ENCODE measurements at places on chromosomes 7 and 10.
A peak's percentile ranks its signal among the peaks of the same experiment; 100 is the strongest.

DNA sequence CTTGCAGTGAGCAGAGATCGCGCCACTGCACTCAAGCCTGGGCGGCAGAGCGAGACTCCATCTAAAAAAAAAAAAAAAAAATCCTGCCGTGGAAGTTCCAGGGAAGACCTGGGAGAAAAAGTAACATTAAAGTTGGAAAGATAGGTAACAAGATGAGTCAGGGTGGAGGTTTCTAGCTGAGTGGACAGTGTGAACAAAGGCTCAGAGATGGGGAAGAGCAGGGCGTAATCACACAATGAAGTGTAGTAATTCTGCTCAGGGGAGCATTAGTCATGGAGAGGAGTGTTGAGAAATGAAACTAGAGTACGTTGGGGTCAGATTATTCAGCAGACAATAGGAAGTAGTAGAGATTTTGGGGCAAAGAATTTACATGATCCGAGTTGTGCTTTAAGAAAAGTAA, 21.6 kb upstream of the WASL start:
- H3K36me3 ChIP-seq = no peaks in the 10 kb centered on the region
- no peak for DNase-seq
- H3K27me3 ChIP-seq = no peaks in the 10 kb centered on the region
- H3K4me1 ChIP-seq = no peaks in the 10 kb centered on the region
- no peak overlapping the region for H3K4me3 ChIP-seq

GRCh38 chr7:103446049-103446520, at the start of gene SLC26A5:
SLC26A5 (minus strand) TSS chr7:103446207; CDS start chr7:103421514, 24,693 bp downstream.
- H3K27ac ChIP-seq = no peak within 1 kb of the TSS
- H3K27me3 ChIP-seq = peaks cover 50% of the 10 kb centered on the region
- no peaks in the 10 kb centered on the region for H3K4me1 ChIP-seq
- no peaks in the 10 kb centered on the region for H3K36me3 ChIP-seq

GRCh38 chr10:46232666-46233065, 54.1 kb upstream of the ANTXRL start:
- no peaks in the 10 kb centered on the region for H3K36me3 ChIP-seq
- DNase-seq = no peak
- H3K27me3 ChIP-seq = no peaks in the 10 kb centered on the region
- H3K4me1 ChIP-seq = no peaks in the 10 kb centered on the region
- H3K4me3 ChIP-seq = no peak overlapping the region

DNA sequence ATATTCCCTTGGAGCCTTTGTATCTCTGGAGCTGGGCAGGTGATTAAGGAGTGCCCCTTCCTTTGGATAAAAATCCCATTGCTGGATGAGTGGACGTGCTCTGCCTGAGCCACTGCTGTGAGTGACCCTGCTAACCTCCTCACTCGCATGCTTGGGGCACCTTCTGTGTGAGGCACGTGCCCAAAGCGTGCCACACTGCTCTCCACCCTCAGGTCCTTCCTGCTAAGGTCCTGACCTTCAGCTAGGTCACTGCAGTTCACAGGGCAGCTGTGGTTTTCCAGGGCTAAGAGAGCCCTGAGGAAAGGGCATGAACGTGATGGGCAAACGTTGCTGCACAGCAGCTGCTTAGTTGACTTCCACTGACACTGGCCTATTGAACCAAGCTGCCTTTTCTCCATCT, 204.4 kb upstream of the COBL start:
- no peak overlapping the region for H3K27ac ChIP-seq
- no peak for DNase-seq
- H3K4me3 ChIP-seq = no peak overlapping the region
- H3K4me1 ChIP-seq = no peaks in the 10 kb centered on the region

DNA sequence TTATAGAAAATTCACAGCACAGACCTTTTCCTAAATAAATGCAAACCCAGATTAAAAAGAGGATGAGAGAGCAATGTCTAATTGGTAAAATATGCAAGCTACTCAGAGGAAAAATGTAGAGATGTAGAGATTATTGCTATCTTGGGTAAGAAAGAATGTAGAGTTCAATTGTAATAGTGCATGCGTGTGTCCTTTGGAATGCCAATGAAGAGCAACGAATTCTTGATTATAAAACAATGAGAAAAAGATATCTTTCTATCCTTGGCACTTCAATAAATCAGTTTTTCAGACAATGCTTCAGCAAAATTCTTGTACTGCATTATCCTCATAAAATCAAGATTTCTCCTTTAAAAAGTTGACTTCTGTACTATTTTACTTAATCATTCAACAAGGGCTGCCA, 50.9 kb downstream of the SEMA3D start:
- H3K4me3 ChIP-seq = no peak overlapping the region
- peaks cover 3% of the 10 kb centered on the region for H3K36me3 ChIP-seq
- no peaks in the 10 kb centered on the region for H3K27me3 ChIP-seq
- no peak for DNase-seq
- H3K27ac ChIP-seq = peak overlapping the region; percentile 87

- no peaks in the 10 kb centered on the region for H3K36me3 ChIP-seq
- peak; percentile 56 for DNase-seq
- no peaks in the 10 kb centered on the region for H3K27me3 ChIP-seq
- H3K4me3 ChIP-seq = no peak overlapping the region
These were observed 46.5 kb upstream of the HGF start for GRCh38 chr7:81816312-81816711.

GRCh38 chr7:26910221-26910620, 45.8 kb upstream of the SKAP2 start:
- no peak overlapping the region for H3K27ac ChIP-seq
- no peaks in the 10 kb centered on the region for H3K36me3 ChIP-seq
- no peak overlapping the region for H3K4me3 ChIP-seq
- no peak for DNase-seq

GRCh38 chr7:49497471-49497870, 276.0 kb upstream of the VWC2 start:
- H3K27ac ChIP-seq = no peak overlapping the region
- H3K27me3 ChIP-seq = peaks cover 8% of the 10 kb centered on the region
- no peaks in the 10 kb centered on the region for H3K36me3 ChIP-seq
- no peak overlapping the region for H3K4me3 ChIP-seq

DNA sequence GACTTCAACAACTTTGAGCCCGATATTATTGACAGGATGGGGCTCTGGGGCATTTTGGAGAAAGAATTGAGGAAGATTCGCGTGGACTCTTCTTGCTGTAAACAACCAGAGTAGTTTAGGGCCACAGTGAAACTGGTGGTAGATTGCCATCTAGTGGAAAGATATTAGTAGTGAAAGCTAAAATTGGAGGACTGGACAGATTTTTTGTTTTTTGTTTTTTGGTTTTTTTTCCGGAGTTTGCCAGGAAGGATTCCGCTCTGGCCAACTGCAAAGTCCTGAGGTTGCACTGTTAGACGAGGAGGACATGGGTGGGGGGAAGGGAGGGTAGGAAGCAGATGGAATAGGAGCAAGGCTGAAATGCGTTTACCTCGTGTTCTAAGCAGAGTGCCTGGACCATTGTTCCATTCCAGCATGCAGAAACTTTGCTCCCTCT, 11.7 kb downstream of the NOBOX start:
- H3K36me3 ChIP-seq = no peaks in the 10 kb centered on the region
- DNase-seq = peak; percentile 66
- no peak overlapping the region for H3K27ac ChIP-seq
- no peaks in the 10 kb centered on the region for H3K4me1 ChIP-seq

GRCh38 chr10:43574001-43574892, at the start of gene ZNF239:
ZNF239 (minus strand) TSS chr10:43574616; CDS start chr10:43558079, 16,537 bp downstream.
- DNase-seq = peak; percentile 91
- H3K4me3 ChIP-seq = peak within 1 kb of the TSS; percentile 64
- H3K27ac ChIP-seq = peak within 1 kb of the TSS; percentile 62
- H3K4me1 ChIP-seq = peaks cover 7% of the 10 kb centered on the region
- H3K36me3 ChIP-seq = peaks cover 24% of the 10 kb centered on the region

DNA sequence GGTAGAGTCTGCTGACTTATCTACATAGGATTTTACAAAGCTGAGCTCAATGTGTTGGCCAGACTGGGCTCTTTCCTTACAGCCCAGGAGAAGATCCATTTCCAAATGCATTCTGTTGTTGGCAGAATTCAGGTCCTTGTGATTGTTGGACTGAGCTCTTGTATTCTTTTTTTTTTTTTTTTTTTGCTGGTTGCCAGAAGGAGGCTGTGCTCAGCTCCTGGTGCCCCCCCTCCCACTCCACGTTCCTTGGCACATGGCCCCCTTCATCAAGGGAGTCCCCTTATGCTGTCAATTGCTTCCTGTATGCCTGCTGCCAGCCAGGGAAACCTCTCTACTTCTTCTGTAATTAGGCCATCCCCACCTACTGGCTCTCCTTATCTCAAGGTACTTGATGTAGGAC, 518.1 kb upstream of the AKR1E2 start:
- DNase-seq = no peak
- no peak overlapping the region for H3K27ac ChIP-seq
- H3K4me1 ChIP-seq = no peaks in the 10 kb centered on the region

GRCh38 chr10:130714742-130715467, 578.7 kb downstream of the GLRX3 start:
- no peaks in the 10 kb centered on the region for H3K27me3 ChIP-seq
- DNase-seq = no peak
- no peak overlapping the region for H3K27ac ChIP-seq
- no peaks in the 10 kb centered on the region for H3K4me1 ChIP-seq
- no peaks in the 10 kb centered on the region for H3K36me3 ChIP-seq

DNA sequence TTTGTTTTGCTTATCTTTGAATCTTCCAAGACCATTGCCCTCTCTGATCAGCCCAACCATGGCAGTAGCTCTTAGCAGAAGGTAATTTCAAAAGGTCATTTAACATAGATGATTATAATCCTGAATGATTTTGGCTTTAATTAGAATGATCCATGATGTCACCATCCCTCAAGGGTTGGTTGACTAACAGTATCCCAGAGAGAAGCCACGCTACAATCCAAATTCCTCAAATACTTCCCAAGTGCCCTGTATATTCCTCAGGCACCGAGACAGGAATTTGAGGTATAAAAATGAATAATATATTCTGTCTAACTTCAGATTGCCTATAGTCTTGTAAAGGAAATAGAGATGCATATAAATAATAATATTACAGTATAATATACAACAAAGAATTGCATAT, 42.1 kb upstream of the TMEM196 start:
- no peaks in the 10 kb centered on the region for H3K27me3 ChIP-seq
- no peak overlapping the region for H3K4me3 ChIP-seq
- H3K36me3 ChIP-seq = no peaks in the 10 kb centered on the region
- DNase-seq = no peak

DNA sequence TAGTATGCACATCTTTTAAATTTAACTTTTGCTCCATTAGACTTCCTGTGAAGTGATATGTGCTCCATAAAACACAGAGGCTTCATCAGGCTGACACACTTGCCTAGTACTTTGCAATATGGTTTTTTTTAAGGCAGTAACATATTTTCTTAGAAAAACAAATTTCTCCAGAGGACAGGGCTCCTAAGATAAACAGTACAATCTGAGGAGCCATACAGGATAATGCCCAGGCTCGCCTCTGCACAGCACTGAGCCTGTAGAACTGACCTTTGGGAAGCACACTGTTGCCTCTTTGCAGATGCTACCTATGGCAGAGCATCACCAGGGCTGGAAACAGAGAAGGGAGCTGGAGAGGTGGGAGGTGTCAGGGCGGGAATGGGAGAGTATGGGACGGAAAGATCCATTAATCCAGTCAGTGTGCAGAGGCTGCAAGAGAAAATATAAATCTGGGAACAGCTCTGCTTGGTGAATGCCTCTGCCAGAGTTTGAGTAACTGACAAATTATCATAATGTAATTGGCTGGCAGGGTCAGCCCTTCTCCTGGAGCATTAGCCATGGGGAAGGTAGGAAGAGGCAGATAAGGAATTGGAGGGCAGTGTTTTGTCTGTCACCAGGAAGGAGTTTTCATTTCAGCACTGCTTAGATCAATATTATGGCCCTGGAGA, 132.3 kb downstream of the CREB5 start:
- H3K4me3 ChIP-seq = no peak overlapping the region
- peak overlapping the region; percentile 71 for H3K27ac ChIP-seq
- peaks cover 35% of the 10 kb centered on the region for H3K4me1 ChIP-seq
- H3K36me3 ChIP-seq = no peaks in the 10 kb centered on the region
- H3K27me3 ChIP-seq = peaks cover 8% of the 10 kb centered on the region
- peak; percentile 43 for DNase-seq

- H3K36me3 ChIP-seq = no peaks in the 10 kb centered on the region
- H3K4me3 ChIP-seq = no peak overlapping the region
- H3K27ac ChIP-seq = no peak overlapping the region
- DNase-seq = no peak
These were observed 117.7 kb downstream of the APBB1IP start for GRCh38 chr10:26555719-26556368.

- H3K4me3 ChIP-seq = peak overlapping the region; percentile 65
- H3K27ac ChIP-seq = no peak overlapping the region
- peaks cover 2% of the 10 kb centered on the region for H3K36me3 ChIP-seq
- H3K4me1 ChIP-seq = peaks cover 45% of the 10 kb centered on the region
- no peak for DNase-seq
- H3K27me3 ChIP-seq = no peaks in the 10 kb centered on the region
These were observed 1.4 kb downstream of the PLPP4 start for GRCh38 chr10:120458432-120458831.

DNA sequence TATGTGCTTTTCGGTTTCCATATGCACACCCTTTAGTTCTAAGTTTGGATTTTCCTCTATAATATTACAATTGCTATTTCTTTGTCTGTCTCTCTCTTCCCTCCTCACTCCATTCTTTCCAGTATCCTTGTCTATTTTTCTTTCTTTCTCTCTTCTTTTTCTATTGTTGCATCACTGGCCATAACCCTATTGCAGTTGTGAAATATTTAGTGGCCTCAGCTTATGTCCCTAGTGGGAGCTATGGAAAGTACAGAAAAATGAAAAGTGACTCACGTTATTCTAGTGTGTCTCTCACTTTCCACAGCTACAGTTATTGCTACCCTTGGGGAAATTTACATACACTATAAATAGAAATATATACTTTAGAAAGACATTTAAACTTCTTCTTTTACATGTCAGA, 59.1 kb downstream of the CNTNAP2 start:
- no peaks in the 10 kb centered on the region for H3K36me3 ChIP-seq
- no peaks in the 10 kb centered on the region for H3K27me3 ChIP-seq
- H3K4me1 ChIP-seq = peaks cover 2% of the 10 kb centered on the region
- no peak for DNase-seq
- no peak overlapping the region for H3K27ac ChIP-seq
